AG10803 (cell line): ENCODE measurements at places on chromosomes 3 and 15.
A peak's percentile ranks its signal among the peaks of the same experiment; 100 is the strongest.

DNA sequence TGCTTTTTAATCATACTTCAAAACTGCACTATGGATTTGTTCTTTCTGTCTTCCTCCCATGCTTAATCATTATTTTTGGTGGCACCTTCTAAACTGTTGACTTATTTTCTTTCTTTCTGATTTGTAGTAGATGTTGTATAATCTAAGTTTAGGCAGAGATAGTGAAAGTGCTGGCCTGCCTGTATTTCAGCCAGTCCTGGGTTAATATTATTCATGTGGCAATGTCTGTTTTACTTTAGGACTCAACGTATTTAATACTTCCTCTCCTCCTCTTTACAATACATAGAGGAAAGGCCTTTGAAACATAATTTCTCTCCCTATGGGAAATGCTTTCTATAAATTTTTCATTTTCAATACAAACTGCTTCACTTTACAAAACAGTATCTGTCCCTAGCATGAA, 327.7 kb upstream of the TPRG1 start:
- no peak for DNase-seq

DNA sequence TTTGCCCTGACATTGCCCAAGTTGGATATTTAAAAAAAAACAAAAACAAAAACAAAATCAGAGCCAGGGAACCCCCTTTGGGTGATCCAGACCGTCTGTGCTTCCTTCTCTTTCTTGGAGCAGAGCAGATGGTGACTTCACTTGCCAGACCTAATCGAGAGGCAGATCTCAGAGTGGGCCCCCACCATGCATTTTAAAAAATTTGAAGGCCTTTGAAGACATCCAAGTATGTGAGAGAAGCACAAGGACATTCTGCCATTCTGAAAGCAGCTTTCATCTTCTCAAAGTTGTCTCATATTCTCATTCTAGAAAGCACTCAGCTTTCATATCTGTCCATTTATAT, 93.3 kb downstream of the SV2B start:
- no peak for DNase-seq

DNA sequence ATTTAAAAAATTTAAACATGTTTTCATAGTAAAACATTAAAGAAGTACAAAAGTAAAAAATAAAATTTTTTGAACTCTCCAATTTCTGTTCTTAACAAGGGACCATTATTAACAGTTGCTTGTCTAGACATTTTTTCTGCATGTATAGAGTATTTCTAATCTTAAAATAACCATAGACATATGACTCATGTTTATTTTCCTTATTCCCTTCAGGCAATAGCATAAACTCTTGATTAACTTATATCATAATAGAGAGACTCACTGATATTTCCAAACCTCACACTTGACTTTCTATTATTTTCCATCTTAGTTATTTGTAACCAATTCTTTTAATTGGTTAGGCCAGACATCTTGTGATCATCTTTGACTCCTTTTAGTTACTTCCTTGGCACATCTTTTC, 325.6 kb upstream of the SOX14 start:
- no peak for DNase-seq

DNA sequence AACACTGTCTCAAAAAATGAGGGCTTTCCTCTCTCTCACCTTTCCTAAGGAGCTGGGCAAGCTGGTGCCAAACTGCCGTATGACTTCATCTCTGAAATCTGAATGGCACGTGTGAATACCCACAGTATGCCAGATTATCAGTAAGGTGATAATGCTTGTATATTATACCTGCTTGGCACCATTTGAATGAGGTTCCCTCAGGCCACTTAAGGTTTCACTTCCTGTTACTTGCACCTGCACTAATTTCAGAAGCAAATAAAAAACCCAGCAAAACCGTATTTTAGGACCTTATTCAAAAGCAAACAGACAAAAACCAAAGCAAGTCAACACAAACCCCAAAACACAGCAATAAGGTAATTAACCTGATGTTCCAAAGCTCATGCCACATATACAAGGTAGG, 19.7 kb downstream of the FOXP1 start:
- DNase-seq: no peak

DNA sequence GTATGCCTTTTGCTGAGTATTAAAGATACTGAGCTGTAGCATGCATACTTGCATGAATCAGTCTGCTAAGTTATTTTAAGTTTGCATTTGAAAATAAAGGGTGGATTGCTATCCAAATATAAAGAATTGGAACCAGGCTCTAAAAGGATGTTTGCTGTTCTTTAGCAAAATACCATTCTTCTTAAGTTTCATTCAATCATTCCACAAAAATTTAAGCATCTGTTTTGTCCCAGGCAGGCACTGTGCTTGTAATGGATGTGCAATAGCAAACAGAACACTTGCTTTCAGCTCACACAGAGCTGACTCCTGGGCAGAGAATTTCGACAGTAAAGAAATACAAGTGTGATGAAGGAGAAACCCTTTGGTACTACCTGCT, 151.1 kb downstream of the PGPEP1L start:
- DNase-seq: peak; percentile 96

DNA sequence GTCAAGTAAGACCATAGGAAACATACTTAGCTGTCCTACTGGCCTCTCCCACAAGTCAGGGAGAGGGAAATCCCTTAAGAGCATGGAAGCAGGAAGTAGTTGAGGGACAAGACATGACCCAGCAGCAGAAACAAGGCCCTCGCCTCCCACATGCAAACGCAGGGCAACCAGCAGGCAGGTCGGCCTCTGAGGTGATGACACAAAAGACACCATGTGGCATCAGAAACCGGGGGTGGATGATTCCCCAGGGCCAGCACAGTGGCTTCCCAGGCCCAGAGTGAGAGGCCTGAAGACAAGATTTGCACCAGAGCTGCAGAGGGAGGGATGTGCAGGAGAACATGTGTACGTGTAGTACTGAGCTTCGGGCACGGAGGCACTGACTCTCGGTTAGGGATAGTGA, 26.3 kb downstream of the PXYLP1 start:
- no peak for DNase-seq

- DNase-seq: no peak
Observed at GRCh38 chr15:71650603-71651002, 159.8 kb upstream of the NR2E3 start.

DNA sequence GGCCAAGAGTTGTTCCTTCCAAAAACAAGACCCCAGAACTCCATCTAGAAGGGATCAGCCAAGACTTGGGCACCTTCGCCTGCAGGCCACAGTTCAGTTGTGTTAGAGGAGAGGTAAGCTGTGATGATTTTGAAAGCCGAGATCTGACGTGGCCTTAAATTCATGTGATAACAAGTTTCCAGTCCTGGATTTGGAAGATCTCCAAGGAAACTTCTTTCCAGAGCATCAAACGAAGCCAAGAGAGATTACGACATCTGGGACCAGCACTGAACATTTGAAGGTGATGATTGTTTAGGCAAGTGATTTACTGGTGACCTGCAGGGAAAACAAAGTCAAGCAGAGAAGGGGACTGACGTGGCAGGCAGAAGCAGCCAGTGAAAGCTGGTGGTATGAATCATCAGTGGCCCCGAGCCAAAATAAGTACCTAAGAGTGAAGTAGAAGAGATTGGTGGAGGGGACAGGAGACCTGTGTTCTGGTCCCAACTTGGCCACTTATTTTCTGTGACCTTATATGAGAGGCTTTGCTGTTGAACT, 339.0 kb upstream of the PROK2 start:
- DNase-seq: peak; percentile 92

DNA sequence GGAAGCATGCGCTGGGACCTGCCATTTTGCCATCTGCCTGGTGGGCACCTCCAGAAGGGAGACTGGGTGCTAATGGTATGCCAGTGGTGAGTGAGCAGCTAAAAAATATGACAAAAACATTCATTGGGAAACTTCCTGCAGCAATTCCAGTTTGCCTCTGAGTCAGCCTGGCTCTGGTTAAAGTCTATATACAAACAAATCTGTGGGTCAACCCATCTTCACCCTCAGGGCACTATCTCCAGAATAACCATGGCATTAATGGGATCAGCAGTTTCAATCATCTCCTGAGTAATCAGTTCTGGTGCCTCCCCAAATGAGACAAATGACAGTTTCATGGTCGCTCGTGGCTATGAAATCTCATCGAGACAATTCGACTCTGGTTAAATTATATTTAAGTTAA, 21.5 kb downstream of the FRMD4B start:
- DNase-seq: peak; percentile 54

- DNase-seq: no peak
Observed at GRCh38 chr3:115084686-115085085, 62.4 kb downstream of the ZBTB20 start.

GRCh38 chr15:83720468-83720867, 66.5 kb downstream of the ADAMTSL3 start:
- DNase-seq: no peak

DNA sequence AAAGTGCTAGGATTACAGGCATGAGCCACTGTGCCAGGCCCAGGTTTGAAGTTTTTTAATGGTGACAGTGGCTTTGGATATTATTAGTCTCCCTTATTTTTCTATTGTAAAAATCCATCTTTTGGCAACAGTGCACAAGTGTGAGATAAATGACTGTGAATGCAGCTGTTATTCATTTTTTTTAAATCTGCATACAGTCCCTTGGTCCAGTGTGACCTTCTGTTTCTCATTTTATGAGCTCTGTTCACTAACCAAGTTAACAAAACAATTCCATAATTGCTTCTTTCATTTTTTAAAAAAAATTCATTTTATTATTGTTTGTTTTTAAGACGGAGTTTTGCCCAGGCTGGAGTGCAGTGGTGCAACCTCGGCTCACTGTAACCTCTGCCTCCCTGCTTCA, 381.8 kb downstream of the NAALADL2 start:
- peak; percentile 9 for DNase-seq

- DNase-seq: no peak
Observed at GRCh38 chr3:45682311-45682710, 6.9 kb upstream of the SACM1L start.

DNA sequence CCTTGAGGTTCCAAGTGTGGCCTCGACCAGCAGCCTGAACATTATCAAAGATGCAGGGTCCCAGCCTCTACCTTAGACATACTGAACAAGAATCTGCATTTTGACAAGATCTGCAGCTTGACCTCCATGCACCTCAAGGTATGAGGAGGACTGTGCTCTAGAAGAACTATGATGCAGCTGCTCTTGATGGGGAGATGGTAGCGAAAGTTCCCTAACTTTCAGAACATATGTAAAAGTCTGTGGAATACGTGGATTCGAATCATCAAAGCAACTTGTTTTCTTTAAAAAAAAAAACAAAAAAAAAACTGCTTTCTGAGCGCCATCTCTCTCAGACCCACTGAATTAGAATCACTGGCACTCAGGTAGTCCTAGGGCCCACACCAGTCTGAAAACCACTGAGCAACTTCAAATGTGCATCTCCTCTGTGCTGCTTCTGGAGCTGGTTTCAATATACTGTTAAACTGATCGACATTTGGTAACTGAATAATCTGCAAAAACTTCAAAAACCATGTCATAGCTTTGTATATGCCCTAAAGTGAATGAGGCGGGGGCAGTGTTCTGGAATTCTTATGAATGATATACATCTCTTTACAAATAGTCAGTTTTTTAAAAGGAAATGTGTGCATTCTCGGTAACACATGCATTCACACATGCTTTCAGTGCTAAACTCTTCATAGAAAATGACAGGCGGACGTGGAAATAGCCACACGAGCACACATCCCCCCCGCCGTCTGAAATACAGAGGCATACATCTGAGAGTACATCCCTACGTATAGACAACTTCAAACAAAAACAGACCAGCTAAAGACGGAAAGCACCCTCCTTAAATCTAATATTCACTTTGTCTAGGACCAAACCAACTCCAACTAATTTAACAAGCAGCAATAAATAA, 128.8 kb downstream of the FOXP1 start:
- DNase-seq: no peak

GRCh38 chr3:46386205-46386604, 15.5 kb downstream of the CCR5 start:
- DNase-seq: no peak

GRCh38 chr3:50237133-50237651, 1.2 kb downstream of the GNAI2 start:
- DNase-seq: peak; percentile 64

GRCh38 chr15:67021455-67021854, 43.9 kb upstream of the SMAD3 start:
- no peak for DNase-seq

DNA sequence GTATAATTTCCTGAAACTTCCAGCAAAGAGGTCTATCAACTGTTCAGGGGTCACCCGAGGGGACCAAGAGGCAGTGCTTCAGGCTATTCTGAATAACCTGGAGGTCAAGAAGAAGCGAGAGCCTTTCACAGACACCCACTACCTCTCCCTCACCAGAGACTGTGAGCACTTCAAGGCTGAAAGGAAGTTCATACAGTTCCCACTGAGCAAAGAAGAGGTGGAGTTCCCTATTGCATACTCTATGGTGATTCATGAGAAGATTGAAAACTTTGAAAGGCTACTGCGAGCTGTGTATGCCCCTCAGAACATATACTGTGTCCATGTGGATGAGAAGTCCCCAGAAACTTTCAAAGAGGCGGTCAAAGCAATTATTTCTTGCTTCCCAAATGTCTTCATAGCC, 6.8 kb downstream of the GCNT3 start:
- no peak for DNase-seq

- DNase-seq: no peak
Observed at GRCh38 chr15:27847775-27848710, 251.1 kb downstream of the OCA2 start.

GRCh38 chr3:132254076-132254755, 63.0 kb upstream of the ACP3 start:
- DNase-seq: no peak

- DNase-seq: no peak
Observed at GRCh38 chr3:35635407-35635806, 3.9 kb upstream of the ARPP21 start.

GRCh38 chr3:103389356-103389755, 954.5 kb downstream of the ZPLD1 start:
- no peak for DNase-seq

DNA sequence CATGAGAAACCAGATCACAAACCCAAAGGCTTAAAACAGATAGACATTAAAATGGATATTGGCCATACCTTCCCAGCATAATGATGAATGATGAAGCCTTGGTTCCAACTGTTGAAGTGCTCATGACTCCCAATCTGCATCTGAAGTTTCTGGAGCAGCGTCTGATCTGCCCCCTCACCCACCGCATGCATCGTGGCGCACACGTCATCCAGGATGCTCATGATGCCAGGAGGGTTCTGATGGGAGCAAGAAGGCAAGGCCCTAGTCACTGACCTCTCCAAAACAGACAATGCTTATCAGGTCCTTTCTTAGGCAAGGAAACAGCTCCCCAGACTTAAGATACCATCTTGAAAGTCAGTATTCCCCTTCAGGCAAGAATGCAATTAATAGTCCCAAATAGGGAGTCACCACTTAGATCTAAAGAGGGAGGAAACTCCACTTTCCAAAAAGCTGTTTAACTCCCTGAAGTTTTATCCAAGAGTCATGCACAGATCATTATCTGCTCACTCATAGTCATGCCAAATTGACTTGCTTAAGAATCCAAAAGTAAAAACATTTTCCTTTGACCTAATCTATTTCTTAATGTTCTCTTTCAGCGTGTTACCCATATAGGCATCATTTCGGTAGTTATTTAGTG, 2.1 kb downstream of the LDHAL6B start:
- DNase-seq: peak; percentile 24

- DNase-seq: peak; percentile 12
Observed at GRCh38 chr15:93071469-93071936, 17.5 kb downstream of the RGMA start.
